NCI-H226 (cell line): ENCODE measurements at places on chromosomes 1 and 21.

- no peak for DNase-seq
Measured at GRCh38 chr1:37360011-37360410, 114.4 kb upstream of the ZC3H12A start.

DNA sequence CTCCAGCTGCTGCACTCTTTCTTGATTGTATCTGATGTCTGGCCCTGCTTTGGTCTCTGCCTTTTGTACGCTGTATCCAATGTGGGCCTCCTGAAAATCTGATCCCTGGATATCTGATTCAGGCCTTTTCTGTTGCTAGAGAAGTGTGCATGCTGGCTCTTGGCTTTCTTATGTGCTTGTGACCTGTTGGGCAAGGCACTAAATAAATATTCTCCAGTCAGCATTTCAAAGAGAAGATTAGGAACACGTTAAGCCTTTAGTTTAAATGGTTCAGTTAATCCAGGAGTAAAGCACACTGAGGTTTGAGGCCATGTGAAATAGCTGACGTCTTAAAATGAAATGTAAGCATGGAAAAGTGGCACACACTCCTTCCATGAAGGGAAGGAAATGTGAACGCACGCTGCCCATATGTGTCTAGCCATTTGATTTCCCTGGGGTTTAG lies 9.3 kb upstream of the F3 start:
- no peak for DNase-seq

DNA sequence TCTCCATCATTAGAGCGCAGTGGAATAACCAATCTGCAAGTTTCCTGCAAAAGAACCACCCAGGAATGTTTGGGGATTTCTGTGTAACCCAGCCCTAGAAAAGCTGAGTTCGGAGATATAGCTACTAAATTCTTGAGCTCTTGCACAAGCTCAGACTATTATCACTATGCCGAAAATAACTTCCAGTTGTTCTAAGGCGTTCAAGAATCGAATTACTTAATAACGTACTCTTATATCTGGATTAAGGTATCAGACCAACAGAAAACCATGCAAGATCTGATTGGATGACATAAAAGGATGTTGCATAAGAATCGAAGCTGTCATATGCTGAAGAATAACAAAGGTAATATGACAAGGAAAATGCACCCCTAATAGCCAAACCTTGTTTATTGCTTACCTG lies 7.5 kb upstream of the LAMC2 start:
- no peak for DNase-seq

- no peak for DNase-seq
Measured at GRCh38 chr1:210447456-210448057, 118.9 kb downstream of the HHAT start.

DNA sequence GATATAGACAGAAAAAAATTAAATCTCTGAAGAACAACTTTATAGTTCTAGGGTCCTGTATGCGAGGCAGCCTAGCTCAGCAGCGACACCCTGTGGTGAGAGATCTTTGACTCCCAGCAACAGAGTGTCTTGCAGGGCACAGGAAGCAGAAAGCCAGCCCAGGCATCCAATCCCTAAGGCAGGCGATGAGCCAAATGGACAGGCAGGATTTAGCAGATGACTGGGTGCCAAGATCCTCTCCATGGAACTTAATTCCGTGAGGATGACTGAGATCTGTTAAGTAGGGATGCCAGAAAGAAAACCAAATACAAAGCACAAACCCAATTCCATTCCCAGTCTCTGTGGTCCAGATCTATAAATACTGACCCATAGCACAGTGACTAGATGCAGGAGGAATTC lies 38.8 kb downstream of the HLCS start:
- peak; percentile 80 for DNase-seq

DNA sequence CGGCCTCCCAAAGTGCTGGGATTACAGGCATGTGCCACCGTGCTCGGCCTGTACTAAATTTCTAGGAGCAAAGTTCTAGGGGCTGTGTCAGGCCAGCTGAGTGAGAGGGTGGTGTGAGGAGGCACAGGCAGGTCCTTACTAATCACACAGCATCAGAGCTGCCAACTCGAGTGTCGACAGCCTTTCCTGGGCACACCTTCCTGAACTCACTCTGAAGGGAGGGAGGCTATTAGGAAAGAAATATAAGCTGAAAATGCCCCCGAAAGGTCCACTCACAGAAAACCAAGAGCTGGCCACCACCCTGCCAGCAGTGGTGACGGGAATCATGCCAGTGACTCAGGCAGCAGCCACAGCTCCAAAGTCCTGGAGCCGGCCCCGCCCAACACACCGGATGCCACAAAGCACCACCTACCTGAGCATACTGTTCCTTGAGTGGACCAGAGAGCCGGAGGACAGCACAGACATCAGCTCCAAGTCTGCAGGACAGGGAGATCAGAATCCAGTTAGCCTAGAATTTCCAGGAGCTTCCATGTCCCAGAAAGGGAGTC lies 4.5 kb downstream of the PMVK start:
- DNase-seq = no peak

DNA sequence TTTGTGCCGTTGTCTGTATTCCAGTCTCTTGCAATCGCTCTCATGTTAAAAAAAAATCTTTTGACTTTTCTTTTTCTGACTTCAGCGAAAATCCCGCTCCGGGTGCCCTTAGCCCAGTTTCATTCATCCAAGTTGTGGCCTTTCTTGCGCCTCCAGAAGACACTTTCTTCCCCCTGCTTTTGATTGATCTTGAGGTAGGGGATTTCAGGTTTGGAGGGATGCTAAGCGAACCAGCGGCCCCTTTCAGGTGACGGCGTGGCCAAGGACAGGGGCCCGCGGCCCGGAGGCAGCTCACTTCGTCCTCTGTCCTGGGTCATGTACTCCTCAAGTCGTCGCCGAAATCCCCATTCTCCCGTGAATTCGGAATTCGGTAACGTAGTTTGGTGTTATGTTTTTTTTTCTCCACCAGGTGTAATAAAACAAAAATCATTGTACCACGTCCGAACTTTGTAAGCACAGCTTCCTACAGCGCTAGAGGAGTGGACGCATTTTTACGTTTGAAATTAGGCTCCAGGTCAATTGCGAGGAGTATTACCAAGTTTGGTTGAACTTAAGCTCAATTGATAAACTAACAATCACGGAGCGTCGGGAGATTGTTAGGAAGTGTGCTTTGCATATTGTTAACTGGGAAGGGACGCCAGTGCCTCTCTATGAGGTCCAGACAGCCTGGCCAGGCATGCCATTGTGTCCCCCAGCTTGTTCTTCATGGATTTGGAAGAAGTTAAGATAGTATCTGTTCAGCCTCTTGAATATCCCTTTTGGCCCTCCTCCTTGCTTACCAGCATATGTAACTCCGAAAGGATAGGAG lies 1.1 kb downstream of the MRPS6 start:
- no peak for DNase-seq

- peak; percentile 62 for DNase-seq
Measured at GRCh38 chr1:155929057-155929456, 5.2 kb downstream of the KHDC4 start.

- DNase-seq = no peak
Measured at GRCh38 chr1:18217398-18218043, 109.9 kb downstream of the IGSF21 start.

DNA sequence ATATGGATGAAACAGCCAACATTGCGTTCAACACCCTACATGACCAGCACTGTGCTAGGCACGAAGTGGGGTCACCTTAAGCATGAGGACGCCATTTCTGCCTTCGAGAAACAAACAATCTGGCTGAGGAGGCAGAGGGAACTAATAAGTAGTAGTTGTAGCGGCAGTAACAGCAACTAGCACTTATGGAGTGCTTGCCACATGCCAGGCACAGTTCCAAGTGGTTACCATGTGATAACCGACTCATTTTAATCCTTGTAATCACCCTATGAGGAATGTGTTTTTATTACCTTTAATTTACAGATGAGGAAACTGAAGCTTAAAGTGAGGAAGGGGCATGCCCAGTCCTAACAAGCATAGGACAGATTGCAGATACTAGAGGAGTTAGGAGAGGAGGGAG lies 33.7 kb downstream of the KCND3 start:
- DNase-seq = no peak

DNA sequence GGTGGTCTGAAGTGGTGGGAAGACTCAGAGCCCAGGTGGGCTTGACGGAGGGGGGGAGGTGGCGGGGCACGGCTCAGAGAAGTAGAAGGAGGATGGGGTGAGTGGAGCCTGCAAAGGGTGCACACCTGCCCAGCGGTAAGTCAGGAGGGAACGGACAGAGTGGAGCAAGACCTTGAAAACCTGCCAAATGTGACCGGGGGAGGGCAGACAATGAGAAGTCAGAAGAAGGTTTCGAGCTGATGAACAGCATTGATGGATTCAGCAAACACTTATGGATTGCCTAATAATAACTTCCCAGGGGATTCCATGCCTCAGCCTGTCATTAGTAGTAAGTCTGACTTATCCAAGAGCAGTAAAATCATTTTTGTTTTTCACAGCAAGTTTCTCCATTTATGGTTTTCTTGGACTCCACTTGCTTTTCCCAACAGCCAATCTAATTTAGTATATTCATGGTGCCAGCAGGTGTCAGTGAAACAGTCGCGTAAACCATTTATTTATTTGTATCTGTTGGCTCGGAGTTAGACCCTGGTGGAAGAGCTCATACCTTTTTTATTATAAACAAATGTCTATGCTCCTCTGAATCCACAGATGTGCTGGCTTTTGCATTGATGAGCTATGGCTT lies 279.1 kb downstream of the PCP4 start:
- DNase-seq = no peak

DNA sequence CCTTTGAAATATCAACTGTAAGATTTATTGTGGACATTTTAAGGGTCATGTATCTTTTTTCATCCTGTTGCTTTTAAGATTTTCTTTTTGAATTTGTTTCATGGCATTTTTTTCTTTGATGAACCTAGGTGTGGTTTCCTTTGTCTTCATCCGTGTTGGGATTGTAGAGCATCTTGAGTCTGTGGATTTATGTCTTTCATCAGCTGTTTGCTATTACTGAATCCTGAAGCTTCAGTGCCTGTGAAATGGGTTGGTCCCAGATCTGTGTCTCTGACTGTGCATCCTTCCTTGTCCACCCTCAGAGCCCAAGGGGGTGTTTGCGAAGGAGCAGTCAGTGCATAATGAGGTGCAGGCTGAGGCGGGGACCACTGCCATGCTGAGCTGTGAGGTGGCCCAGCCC lies 37.3 kb downstream of the OBSCN start:
- DNase-seq = no peak

DNA sequence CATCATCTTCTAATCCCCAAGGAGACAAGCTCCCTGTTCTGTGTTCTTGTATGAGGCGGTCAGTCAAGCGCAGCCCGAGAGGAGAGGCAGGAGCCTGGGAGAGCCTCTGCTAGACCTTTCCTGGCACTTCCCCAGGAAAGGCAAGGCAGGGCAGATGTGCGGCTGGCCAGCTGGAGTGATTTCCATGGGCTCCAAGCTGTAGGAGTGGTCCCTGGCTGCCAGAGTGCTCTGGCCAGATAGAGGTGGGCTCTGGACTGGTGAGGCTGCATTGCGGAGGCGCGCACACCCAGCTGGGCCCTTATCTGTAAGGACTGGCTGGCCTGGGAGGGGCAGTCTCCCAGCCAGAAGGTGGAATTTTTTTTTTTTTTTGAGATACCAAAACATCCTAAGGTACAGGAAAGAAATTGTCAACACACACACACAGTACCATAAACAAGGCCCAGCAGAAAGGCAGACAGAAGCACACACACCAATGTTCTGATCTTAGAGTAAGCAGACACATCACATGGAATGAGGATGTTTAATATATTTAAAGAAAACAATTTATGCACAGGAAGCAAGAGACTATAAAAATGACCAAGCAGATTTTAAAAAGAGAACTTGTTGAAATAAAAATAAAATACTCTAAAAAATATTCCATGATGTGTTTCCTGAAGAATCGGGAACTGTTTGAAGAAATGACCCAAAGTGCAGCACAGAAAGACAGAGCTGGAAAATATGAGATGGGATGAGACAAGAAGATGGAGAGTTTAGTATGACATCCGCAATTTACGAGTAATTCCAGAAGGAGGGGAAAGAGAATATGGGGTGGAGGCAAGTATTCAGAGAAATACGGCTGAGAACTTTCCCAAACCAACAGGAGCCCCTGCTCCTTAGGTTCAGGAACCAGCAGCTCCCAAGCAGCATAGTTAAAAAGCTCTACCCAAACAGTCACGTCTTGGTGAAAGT lies 13.4 kb downstream of the IBA57 start:
- DNase-seq = no peak

- no peak for DNase-seq
Measured at GRCh38 chr1:69073176-69073575, 494.5 kb upstream of the LRRC7 start.
